Substantia nigra (tissue), 51 donors: ENCODE measurements at places on chromosomes 2 and 18.

GRCh38 chr2:20953146-20953824 is 90.6 kb downstream of the APOB start:
- DNase-seq, result no peak

DNA sequence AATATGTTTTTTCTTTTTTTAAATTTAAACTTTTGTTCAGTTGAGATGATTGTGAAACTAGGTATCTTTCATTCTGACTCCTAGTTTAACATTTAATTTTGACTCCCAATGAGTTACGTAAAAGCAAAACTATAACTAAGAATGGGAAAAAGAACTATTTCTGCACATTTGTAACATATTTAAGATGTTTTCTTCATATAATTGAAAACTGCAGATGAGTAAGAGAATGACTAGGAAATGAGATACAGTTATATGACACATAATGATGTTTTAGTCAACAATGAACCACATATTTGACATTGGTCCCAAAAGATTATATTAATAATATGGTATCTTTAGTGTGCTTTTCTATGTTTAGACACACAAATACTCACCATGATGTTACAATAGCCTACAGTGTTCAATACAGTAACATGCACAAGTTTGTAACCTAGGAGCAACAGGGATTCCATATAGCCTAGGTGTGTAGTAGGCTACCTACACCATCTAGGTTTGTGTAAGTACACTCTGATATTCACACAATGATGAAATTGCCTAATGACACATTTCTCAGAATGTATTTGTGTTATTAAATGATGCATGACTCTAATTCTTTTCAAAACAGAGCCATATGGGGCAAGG is 12.6 kb downstream of the ERMN start:
- no peak for DNase-seq

DNA sequence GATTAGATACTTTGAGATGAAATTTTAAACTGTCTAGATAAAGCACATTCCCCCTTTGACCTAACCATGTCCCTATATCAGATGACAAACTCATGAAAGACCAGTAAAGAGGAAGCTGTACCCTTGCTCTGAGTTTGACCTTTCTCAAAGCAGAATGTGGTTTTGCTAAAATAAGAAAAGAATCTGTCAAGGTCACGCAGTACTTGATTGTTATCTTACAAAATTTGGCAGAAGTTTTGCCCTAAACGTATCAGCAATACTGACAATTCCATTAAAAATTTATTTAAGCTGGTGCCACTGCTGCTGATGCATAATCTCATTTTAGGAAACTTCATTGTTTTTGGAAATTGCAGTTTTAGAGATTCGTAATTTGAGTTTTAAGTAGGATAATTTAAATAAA is 31.2 kb upstream of the GALM start:
- DNase-seq, result no peak

- DNase-seq, result no peak
Measured at GRCh38 chr18:22613788-22614187, 196.1 kb upstream of the CTAGE1 start.

DNA sequence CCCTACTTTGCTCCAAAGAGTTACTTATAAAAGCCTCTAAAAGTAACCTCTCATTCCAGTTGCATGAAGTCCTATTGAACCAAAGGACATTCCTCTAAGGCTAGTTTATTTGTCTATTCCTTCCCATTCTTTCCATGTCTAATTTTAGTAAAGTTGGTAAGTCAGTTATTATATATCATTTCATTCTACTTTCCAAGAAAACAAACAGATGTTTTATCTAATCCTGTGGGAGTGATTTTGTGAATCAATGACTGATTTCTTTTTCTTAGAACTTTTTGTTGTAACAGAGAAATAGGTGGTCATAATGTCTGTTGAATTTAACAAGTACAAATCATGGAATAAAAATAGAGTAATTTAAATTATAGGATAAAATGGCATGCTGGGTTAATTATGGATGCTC is 286.3 kb downstream of the FSIP2 start:
- DNase-seq, result no peak

GRCh38 chr2:171711351-171711750 is 24.1 kb downstream of the DYNC1I2 start:
- no peak for DNase-seq

GRCh38 chr18:9941660-9942059 is 27.8 kb downstream of the VAPA start:
- no peak for DNase-seq

- no peak for DNase-seq
Measured at GRCh38 chr2:8505311-8505920, 176.4 kb upstream of the ID2 start.

DNA sequence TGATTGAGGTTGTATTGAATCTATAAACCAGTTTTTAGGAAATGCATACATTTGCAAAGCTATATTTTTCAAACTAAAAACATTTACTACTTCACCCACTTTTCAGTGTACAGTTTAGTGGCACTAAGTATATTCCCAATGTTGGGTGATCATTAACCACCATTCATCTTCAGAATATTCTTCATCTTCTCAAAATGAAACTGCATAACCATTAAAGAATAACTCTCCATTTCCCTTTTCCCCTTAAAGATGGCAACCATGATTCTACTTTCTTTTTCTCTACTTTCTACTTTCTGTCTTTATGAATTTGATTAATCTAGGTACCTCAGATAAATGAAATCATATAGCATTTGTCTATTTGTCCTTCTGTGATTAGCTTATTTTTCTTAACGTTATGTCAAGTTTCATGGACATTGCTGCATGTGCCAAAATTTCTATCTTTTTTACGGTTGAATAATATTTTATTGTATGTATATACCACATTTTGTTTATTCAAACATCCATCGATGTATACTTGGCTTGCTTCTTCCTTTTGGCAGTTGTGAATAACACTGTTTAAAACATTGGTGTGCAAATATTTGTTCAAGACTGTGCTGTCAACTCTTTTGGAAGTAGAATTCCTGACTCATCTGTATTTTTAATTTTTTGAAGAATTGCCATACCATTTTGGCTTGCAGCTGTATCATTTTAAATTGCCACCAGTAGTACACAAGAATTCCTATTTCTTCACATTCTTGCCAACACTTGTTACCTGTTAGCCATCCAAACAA is 104.9 kb downstream of the RPRM start:
- DNase-seq, result no peak

- DNase-seq, result no peak
Measured at GRCh38 chr2:170213651-170214050, 35.7 kb downstream of the MYO3B start.

DNA sequence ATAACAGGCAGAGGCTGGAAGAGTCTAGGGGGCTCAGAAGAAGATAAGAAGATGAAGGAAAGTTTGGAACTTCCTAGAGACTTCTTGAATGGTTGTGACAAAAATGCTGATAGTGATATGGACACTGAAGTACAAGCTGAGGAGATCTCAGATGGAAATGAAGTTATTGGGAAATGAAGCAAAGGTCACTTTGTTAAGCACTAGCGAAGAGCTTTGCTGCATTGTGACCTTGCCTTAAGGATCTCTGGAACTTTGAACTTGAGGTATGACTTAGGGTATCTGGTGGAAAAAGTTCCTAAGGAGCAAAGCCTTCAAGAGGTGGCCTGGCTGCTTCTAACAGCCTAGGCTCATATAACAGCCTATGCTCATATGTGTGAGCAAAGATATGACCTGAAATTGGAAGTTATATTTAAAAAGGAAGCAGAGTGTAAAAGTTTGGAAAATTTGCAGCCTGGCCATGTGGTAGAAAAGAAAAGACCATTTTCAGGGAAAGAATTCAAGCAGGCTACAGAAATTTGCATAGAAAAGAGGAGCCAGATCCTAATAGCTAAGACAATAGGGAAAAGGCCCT is 91.3 kb downstream of the L3MBTL4 start:
- no peak for DNase-seq

GRCh38 chr2:28695245-28695647 is 56.4 kb upstream of the PPP1CB start:
- no peak for DNase-seq

- no peak for DNase-seq
Measured at GRCh38 chr2:12448846-12449505, 267.8 kb upstream of the TRIB2 start.

- DNase-seq, result no peak
Measured at GRCh38 chr2:148021886-148022285, 995 bp downstream of the MBD5 start.

GRCh38 chr2:174014011-174014698 is 49.0 kb upstream of the SP3 start:
- no peak for DNase-seq

DNA sequence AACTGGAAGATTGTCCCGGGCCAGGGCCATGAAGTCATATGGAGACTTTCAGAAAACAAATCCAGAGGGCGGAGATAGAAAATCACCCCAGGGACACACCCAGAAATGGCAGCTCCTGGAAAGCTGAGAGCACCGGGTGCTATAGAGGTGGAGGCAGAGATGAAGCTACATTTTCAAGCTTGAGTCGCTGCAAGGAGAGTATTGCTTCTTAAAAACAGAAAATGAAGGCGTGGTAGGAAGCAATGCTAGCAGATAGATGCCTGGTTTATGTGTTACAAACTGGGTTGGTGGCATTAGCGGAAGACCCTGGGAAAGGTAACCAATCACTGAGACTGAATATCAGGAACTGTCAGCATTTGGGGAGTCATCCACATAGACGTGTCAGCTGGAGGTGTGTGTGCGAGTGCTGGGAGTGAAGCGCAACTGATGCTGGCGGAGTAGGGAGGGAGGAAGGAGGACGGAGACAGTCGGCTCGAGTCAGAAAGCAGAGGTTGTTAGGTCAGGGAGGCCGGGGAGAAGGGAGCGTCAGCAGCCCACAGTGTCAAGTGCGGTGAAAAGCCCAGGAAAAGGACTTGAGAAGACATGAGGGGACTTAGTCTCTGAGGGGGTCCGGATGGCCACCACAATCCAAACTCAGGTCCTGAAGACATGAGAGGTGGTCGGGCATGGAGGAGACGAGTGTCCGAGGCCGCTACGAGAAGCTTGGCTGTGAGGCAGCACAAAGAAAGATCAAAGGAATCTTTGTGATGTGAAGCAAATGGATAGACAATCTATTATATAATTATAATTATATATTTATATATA is 45.4 kb downstream of the C18orf63 start:
- no peak for DNase-seq

DNA sequence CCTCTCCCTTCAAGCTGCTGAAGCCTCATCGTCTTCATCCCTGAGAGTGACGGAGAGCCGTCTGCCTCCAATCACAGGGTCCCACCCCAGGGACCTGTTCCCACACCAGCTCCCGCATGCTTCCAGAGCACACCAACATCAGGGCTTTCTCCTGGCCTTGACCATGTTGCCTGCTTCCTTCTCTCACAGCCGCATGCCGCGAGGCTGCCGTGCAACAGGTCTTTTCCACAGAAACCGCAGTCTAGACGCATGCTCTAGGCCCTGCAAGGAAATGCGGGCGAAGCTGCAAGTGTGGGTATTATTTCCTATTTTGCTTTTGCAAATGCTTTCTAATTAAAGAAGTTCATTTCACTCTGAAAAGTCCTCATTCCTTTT is 277.8 kb downstream of the EIPR1 start:
- no peak for DNase-seq

DNA sequence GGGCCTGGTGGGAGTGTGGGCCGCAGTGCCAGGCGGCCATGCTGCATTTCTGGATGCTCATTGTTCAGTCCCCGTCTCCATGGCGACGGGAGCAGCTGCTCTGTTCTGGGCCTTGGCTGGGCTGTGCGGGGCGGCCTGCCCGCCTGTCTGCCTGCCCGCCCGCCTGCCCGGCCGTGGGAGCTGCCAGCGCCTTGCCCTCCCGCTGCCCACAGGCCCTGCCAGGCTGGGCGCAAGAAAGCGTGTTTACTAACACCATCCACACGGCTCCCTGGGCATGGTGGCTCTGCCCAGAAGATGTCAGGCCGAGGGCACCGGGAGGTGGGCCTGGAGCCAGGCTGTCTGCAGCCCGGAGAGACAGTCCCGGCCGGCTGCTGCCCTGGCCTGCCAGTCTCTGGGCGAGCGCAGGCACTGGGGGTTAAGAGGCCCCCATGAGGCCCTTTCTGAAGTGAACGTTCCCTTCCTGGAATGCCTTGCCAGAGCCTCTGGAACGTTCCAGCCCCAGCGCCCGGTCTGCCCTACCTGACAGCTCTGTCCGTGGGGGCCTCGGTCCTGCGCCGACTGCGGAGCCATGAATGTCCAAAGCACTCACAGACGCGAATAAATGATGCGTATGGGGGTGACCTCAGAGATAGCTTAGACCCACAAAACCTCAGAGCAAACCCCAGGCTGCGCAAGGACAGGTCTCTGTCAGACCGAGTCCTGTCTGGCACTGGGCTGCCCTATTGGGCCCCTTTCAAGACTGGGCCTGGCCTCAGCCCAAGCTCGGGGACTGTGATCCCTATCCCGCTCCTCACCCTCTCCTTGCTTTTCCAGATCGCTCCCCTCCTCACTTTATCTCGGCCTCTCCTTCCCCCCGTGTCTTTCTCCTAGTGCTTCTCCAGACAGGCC is 44.3 kb downstream of the MYCN start:
- DNase-seq, result peak; percentile 86

DNA sequence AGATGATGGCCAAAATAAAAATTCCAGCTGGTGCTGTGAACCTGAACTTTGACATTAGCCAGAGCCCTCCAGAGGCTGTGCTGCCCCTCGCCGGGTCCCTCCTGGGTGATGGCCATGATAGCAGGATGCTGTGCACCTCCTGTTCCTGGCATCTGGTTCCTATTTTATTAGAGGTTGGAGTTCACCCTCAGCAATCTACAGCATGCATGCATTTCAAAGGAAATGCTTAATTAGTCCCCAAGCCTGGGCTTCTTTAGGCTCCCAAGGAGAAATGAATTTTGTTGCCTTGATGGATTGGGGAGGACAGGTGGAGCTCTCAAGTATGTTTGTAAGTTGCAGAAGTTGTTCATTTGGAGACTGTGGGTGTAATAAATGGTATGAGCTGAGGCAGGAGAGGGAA is 166.9 kb downstream of the GLI2 start:
- DNase-seq, result no peak

DNA sequence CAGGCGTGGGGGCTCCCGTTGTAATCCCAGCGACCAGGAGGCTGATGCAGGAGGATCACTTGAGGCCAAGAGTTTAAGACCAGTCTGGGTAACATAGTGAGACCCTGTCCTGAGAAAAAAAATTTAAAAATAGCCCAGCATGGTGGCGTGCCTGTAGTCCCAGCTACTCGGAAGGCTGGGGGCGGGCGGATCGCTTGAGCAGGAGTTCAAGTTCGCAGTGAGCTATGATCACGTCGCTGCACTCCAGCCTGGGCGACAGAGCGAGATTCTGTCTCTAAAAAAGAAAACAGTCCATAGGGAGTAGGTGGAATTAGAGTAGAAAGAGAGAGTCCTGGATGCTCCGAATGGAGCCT is 325 bp upstream of the TTLL4 start:
- DNase-seq, result no peak

- no peak for DNase-seq
Measured at GRCh38 chr2:142868229-142868762, 9.2 kb upstream of the KYNU start.

DNA sequence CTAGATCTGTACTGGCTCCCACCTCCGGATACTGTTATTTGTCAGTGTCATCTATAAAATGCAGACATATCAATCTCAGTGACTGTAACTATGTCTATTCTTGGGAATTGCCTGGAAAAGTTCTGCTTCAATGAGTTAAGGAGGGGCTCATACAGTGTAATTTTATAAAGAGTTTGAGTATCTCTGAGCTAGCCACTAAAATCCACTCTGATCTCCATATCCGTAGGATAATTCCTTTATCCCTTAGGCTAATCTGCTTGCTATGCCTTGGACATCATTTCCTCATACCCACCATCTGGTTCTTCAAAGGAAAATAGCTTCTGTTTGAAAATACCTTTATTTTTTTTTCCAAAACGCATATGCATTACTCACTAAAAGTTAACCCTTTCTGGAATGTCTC is 863.2 kb downstream of the SUCLG1 start:
- DNase-seq, result no peak
